ENCODE measurements at places on chromosomes 5 and 9.

- DNase-seq = no peak
Measured at GRCh38 chr5:133373121-133373870, 239.0 kb downstream of the FSTL4 start.

GRCh38 chr5:83299353-83299752, 172.2 kb upstream of the VCAN start:
- DNase-seq = no peak

DNA sequence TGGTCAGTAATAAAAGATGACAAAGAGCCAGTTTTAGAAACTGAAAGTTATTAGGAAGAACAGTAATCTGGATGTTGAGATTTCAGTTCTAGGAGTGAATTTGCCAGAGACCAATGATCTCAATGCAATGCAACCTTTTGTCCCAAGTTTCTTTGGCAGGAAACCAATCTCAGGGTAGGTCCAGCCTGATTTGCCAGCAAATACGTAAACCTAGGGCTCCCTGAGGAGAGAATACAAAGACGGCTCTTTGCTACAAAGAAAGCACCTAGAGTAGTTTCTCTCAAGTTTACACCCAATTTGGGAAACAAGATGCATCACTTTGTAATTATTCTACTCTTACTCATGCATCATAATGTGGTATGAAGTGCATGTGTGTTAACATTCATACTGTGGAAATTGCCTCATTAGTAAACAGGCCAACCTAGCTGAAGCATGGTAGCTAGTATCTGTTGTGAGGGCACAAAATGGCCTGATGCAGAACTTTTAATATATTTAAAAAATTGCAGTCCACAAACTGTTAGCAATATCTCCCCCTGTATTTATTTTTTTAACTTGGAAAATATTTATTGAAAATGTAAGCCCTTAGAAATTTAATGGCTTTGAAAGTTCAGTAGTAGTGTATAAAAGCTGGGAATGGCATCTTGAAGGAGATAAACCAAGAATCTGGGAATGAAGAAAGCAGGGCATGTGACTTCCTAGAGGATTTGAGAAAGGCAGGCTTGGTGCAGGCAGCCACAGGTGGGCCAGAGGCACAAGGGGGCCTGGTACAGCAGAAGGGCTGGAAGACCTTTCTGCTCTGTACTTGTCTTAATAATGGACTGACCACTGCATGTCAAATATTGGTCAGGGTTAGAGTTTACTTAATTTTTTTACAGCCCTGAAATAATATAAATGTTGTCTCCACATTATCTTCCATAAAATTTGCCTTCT, 59.5 kb downstream of the MAST4 start:
- no peak for DNase-seq

- DNase-seq = no peak
Measured at GRCh38 chr9:107239474-107239873, 43.6 kb upstream of the RAD23B start.

DNA sequence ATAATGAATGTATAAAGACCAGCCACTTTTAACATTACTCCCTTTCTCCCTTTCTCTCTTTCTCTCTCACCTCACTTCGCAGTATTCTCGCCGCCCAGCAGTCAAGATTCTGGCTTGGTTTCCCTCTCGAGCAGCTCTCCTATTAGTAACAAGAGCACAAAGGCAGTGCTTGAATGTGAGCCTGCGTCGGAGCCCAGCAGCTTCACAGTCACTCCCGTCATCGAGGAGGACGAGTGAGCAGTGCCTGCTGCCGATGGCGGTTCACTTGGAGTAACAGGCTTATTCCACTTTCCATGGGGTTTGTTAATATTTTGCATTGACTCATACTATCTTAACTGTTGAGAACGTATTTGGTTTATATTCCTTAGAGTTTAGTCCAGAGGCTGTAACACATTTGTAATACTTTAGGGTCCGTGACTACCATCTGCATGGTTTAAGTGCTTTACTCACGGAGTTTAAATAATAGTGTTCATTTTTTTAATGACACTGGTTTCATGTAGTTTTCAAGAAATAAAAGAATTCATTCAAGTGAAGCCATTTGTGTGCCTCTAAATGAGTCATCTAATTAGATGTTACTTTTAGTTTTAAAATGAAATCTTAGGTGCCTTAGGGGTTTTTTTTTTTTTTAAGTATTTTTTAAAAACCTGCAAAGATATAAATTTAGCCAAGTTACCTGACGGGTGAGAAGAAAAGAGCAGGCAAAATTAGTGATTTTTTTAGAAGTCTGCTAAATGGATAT, 8.4 kb upstream of the DMRT3 start:
- DNase-seq = no peak

GRCh38 chr9:111805830-111806241, 11.1 kb upstream of the SHOC1 start:
- DNase-seq = no peak

DNA sequence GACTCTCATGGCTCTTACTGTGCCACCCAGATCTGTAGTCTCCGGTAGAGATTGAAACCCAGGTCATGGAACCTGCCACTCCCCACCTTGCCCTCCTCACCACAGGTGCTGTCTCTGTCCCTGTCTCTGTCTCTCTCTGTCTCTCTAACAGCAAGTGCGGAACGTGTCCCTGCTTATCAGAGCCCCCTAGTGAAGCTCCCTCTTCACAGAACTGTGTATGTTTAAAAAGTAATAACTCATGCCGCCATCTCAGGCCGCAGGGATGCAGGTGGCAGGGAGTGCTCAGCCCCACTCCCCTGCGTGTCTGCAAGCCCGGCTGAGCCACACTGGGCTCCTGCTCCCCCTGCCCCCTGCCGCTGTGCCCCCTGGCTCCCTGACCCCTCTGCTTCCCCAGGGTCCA, 43.8 kb downstream of the UNC5A start:
- DNase-seq = no peak

GRCh38 chr5:9251379-9251980, 294.4 kb downstream of the SEMA5A start:
- no peak for DNase-seq

GRCh38 chr5:121982893-121983285, 21.1 kb downstream of the SRFBP1 start:
- DNase-seq = no peak

- DNase-seq = no peak
Measured at GRCh38 chr9:114825126-114825795, 19.4 kb upstream of the TNFSF15 start.

- no peak for DNase-seq
Measured at GRCh38 chr9:565528-565927, 276.0 kb upstream of the DMRT1 start.

DNA sequence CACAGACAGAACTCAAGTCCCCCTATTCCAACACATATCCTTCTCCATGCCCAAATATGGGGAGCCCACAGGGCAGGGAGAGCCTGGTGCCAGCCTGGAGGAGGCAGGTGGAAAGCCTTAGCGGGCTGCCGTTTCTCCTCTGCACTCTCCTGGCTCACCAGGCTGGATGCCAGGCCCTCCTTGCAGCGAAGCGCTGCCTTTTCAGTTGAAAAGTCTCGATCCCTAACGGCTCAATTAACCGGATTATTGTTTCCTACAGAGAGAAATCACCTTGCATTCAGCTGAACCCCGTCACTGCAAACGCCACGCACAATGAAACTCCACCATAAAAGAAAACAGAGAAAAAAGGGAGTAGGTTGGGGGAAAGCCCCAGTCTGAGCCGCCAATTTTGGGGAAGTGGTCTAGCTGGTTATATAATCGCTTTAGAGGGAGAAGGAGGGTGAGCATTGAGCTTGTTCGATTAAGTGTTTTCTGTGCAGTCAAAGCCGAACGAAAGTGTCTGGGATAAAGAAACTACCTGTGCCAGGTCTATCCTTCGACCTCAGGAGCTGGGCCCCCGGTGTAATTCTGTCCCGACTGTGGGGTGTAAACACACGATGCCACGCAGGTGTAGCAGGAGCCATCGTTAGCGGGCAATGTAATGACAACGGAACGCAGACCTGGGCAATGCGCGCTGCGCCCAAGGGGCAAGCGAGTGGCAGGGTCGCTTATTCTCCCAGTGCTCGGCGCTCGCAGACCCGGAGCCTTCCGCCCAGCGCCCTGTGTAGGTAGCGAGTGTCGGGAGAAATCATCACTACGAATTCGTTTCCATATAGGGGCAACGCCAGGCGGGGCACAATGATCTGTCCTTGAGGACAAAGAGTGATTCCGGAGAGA, 3.8 kb downstream of the BARHL1 start:
- no peak for DNase-seq

DNA sequence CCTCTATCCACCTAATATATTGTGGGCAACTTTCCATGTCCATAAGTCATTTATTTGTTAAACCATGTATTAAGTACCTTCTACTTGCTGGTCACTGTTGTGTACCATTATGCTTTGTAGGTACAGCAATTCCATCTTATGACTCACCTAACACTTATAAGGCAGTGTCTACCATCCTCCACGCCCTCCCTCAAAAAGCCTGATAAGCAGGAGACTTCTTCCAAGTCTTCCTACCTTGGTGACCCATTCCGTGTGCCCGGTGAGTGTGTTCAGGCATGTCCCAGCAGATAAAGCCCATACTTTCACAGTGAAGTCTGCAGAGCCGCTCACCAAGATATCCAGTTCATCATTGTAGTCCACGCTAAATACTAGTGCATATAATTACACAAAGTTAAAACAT, 17.4 kb downstream of the FBXW2 start:
- DNase-seq = no peak

DNA sequence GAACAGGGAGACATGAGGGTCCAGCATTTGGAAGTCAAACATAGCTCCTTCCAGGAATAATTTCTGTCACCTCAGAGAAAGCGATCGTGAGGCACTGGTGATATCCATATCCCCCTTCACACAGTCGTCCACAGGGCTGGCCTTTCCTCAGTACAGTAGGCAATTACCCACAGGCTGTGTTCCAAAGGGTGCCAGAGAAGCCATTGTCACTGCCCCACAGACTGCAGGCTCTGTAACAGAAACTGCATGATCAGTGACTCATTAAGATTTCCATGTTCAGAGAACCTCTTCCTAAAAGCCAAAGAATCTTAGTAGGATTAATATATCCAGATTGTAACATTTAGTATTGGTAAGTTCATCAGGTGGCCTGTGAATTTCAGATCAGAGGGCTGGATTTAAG, 127.6 kb downstream of the RPS23 start:
- no peak for DNase-seq

DNA sequence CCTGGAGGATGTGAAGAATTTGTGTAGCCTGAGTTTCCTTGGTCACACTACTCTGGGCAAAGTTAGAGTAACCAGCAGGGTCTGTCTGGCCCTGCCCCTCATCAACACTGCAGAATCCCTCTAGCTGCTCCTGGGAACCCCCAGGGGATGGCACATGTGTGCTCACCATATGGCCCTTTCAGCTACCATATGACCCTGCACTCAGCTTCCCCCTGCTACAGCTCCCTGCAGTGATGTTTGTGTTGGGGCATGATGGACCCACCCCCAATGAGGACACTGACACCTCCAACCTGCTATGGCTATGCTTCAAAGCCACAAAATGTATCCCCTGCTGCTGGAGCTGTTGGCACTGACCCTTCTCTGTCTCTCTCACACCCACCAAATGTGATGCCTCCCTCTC, 152.7 kb downstream of the SNX18 start:
- no peak for DNase-seq

GRCh38 chr5:122078116-122079110, at the start of gene LOX:
TSS of gene LOX (minus strand) at chr5:122078259. CDS start at chr5:122077985, 274 bp downstream.
- no peak for DNase-seq

GRCh38 chr5:19630876-19631275, 357.1 kb downstream of the CDH18 start:
- no peak for DNase-seq

GRCh38 chr5:10581424-10581748, 17.5 kb downstream of the ANKRD33B start:
- no peak for DNase-seq

- DNase-seq = no peak
Measured at GRCh38 chr5:15763754-15764153, 263.8 kb downstream of the FBXL7 start.

DNA sequence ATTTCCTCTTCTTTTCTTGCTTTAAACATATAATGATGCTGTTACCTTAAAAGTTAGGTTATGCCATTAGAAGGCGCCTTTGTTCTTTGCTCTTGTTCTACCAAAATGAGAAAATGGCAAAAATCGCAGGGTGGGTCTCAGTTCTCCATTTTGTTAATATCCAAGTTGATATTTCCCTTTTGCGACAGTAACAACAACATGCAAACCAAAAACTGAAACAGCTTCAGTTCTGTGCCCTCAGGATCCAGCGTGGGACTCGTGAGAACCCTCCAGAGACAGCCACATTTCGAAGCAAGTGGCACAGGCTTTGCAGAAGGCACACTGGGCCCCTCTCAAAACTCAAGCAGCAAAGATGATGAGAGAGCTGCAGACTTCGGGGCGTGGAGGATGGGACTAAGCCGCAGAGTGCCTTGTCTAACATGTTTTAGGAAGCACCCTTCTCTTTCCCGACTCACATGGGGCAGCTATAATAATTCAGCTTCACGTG, 33.0 kb upstream of the LCP2 start:
- DNase-seq = no peak
